Bronchial smooth muscle cell (primary cell): ENCODE measurements at places on chromosomes 16 and 17. TPM values are rescaled to one million over a fixed set of nuclear protein-coding genes. Genes with fewer than 3 reads are reported as not detected.

The ANKFN1 gene
- not detected in 2 replicates for total RNA-seq

The ZPBP2 gene
- not detected in 2 replicates for total RNA-seq

The EVI2B gene
- total RNA-seq, result 0.16 TPM in 1 of 2 replicates, not detected in the other

The POLR3K gene
- 2.7 TPM in 2 replicates for total RNA-seq

The NXPH3 gene
- total RNA-seq, result under 0.01 and 0.17 TPM in 2 replicates

The CES5A gene
- not detected in 2 replicates for total RNA-seq

The MEIOC gene
- under 0.01 TPM in 1 of 2 replicates, not detected in the other for total RNA-seq

The BCKDK gene
- 10.4 TPM in 2 replicates for total RNA-seq

The ASPHD1 gene
- total RNA-seq, result 2.1 and 6.8 TPM in 2 replicates

The ITGAL gene
- total RNA-seq, result not detected in 2 replicates
